ENCODE measurements at places on chromosomes 5 and 9. TPM values are rescaled to one million over a fixed set of nuclear protein-coding genes. Genes with fewer than 3 reads are reported as not detected.
A peak's percentile ranks its signal among the peaks of the same experiment; 100 is the strongest.

GRCh38 chr9:89635816-89636215 is 31.0 kb downstream of the GADD45G start:
- DNase-seq = no peak

DNA sequence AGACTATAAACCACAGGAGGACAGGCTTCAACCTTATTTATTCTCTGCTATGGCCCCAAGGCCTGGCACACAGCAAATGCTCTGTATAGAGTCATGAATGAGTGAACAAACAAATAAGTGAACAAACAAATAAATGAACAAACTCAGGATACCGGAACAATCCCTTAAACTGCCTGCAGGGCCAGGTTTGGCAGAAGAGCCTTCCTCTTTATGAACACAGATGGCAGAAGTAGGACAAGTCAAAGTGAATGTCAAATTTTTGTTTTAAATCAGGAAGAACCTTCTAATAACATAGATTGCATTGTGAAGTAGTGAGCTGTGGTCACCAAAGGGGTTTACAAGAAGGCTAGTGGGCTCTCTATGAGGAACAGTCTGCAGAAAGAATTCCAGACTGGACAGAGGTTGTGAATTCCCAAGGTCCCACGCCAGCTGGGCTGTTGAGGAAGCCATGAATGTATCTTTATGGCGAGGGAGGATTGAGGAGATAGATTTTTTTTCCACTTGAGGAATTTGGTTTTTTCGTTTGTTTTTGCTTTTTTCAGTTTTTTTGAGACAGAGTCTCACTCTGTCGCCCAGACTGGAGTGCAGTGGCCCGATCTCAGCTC is 30.3 kb upstream of the STING1 start:
- DNase-seq = no peak

- peak; percentile 73 for DNase-seq
Observed at GRCh38 chr9:137168904-137169856, 671 bp downstream of the LRRC26 start.

DNA sequence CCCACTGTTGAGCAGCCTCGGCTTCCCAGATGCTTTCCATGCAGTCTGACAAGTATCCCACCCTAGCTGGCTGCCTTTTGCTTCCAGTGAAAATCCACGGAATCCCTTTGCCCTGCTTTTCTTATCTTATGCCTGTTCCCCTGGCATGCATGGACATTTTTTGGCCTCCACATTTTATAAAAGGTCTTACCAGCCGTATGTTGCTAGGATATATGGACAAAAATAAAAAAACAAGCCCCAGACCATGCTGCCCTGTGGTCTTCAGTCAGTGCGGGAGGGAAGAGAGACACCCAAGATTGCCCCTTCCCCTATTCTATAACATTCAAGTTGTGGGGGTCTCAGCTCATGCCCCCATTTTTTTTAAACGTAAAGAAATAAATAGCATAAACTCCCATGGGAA is 129.6 kb downstream of the COL23A1 start:
- DNase-seq = no peak

- no peak for DNase-seq
Observed at GRCh38 chr5:177209610-177210009, 76.0 kb downstream of the NSD1 start.

DNA sequence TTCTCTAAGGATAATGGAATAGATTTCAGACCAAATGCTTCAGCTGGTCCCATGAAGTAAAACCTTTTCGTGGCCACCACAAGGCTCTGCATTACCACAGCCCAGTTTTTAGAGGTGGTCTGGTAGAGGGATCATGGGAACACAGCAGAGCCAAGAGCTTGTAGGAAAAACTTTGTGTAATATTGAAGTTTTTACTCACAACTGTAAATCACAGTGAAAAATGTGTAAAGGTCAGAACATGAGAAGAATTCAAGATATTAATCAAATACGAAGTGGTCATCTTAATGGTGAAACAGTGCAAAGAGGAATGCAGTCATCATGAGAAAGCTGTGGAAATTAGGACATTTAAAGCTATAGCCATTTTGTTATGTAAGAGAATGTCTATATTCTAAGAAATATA is 197.5 kb downstream of the NPR3 start:
- no peak for DNase-seq

DNA sequence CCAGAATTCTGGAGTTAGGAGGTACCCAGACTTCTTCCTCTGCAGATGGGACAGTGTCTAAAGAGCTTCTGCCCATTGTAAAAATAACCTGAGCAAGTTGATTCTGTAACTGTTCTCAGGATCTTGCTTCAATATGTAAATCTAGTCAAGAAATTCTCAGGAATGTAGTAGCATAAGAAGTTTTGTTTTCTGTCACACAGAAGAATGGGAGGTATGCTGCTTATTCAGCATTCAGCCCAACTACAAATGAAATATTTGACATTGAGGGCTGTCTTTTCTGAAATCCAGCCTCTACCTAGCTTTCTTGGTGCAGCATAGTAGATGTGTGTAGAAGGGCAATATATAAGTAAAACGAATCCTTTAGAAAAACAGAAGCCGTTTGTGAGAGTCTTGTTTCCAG is 13.8 kb downstream of the MACIR start:
- DNase-seq = no peak

GRCh38 chr5:116135344-116135743 is 50.5 kb downstream of the COMMD10 start:
- peak; percentile 14 for DNase-seq

- DNase-seq = no peak
Observed at GRCh38 chr9:76894198-76894597, 11.7 kb downstream of the PRUNE2 start.

DNA sequence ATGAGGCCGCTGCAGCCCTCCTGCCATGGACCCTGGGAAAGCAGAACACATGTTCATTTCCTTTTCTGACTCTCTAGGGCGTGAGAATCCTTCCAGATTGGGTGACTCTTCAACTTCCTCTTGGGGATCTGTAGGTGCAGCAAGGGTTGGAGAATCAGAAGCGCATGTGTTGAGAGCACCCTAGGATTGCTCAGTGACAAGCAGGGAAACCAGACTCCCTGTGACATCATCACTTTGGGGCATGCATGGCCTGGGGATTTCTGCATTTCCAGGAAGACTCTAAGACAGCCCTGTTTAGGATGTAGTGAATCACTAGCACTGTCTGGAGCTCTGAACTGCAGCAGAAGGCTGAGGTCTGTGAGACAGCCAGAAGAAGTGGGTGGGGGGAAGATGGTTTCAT is 15.1 kb upstream of the LCP2 start:
- DNase-seq = no peak

DNA sequence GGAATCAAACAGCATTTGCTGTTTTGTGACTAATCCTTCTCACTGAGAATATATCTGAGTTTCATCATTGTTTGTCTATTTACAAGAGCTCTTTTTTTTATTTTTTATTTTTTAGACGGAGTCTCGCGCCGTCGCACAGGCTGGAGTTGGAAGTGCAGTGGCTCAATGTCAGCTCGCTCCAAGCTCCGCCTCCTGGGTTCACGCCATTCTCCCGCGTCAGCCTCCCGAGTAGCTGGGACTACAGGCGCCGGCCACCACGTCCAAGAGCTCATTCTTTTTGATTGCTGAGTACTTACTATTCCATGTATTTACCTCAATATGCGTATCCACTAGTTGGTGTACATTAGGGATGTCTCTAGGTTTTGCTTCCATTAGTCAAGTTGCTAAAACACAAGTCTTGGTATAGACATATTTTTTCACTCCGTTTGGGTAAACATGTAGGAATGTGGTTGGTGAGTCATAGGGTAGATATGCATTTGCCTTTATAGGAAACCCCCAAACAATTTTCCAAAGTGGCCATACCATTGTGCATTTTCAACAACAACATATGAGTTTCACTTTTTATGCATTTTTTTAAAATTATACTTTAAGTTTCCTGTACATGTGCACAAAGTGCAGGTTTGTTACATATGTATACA is 1005.0 kb upstream of the CDH10 start:
- DNase-seq = no peak

GRCh38 chr5:17224858-17225511 is 7.6 kb downstream of the BASP1 start:
- no peak for DNase-seq

GRCh38 chr5:177319913-177320588 is 8.4 kb upstream of the MXD3 start:
- no peak for DNase-seq

DNA sequence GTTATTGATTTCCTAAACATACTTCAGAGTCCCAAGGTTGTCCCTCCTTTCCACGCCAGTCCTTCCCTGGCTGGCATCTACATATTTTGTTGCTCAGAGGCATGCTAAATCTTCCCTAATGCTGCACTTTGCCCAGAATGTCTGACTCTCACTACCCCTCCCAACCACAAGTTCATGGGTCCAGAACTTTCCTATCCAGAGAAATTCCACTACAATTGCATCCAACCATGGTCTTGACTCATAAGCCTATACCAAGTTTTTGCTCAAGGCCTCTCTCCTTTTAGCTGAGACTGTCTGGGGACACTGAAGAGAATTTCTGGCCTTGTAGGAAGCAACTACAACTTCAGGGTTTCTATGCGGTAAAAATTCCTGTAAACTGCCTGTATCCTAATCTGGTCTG is 206.3 kb downstream of the BNC2 start:
- no peak for DNase-seq

DNA sequence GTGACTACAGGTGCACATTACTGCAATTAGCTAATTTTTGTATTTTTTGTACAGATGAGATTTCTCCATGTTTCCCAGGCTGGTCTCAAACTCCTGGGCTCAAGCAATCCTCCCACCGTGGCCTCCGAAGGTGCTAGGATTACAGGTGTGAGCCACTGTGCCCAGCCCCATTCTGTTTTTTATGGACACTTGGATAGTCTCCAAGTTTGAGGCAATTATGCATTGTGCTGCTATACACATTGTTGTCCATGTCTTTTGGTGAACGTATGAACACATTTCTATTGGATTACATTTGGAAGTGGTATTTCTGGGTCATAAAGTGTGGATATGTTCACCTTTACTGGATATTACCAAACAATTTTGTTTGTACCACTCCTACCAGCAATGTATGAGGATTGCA is 22.4 kb upstream of the PLPP1 start:
- no peak for DNase-seq

- peak; percentile 78 for DNase-seq
Observed at GRCh38 chr5:150122158-150122510, 33.5 kb downstream of the PDGFRB start.

GRCh38 chr9:4849369-4849768 is 56.6 kb downstream of the RCL1 start:
- no peak for DNase-seq

GRCh38 chr5:66306105-66306843 is 162.2 kb downstream of the SREK1 start:
- DNase-seq = peak; percentile 84

DNA sequence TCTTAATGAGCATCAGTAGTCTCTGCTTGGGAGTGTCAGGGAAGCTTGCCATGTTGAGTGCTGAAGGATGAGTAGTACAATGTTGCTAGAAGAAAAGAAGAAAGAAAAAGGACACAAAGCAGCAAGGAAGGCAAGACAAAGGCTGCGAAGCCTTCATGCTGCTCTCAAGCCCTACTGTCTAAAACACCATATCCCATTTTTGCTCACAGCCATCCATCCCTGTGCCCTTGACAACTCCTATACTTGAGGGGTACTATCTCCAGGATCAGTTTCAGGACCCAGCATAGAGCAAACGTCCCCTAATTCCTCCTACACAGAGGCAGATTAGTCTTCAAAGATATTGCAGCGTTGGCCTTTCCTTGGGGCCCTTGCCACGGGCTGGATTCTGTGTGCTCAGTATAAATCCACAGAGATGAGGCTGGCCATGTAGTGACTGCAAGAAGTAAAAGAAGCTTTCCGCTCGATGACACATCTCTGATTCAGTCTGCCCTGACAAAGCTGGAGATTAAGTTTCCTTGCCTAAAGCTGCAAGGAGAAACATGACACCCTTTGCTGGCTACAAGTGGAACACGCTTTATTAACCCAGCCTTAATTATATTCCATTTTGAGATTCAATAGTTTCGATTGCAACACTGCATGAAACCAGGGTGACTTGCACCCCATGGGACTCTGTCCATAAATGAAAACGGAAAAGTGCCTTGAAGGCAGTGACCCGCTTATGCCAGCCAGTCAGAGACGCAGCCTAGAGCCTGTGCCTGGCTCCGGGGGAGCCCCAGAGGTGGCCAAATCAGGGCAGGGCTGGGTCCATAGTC is 304.6 kb downstream of the ACTL7B start:
- no peak for DNase-seq

DNA sequence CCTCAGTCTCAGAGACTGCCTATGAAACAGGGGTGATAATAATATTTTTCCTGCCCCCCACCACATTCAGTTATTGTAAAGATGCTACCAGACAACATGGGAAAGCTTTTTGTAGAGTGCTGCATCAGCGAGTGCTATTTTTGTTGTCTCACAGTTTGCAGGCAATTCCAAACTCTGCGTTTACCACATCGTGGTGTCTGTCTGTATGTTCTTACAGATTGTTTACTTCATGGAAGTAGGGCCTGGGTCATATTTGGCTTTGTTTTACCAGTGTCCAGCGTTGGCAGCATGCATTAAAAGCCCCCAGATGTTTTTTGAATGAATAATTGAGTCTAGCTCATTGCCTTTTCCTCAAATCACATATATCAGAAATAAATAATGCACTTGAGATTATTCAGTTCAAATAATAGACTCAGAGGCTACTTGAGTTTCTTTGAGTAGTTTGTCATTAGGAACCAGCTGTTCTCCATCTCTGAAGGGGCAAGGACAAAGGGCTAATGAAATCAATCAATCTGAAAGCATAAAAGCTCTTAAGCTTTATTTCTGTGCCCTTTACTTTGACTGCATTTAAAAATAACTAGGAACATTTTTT is 243.7 kb downstream of the CWC27 start:
- DNase-seq = no peak

DNA sequence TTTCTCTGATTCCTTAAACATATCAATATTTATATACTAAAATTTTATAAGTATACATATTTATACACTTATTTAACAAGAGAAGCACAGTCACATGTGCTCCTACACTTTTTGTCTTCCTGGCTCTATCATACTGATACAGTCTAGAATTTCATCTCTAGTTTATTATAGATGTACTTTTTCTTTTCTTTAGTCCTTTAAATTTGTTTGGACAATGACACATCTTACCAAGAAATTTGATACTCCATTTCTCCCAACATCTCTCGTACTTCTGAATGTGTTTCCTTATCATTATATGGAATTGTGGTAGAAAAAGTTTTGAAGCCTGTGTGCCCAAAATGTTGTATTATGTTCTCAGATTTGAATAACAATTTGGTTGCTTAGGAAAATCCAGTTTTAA is 104.6 kb downstream of the DMRT2 start:
- DNase-seq = no peak

GRCh38 chr9:111559000-111559610 is 34.1 kb downstream of the ZNF483 start:
- no peak for DNase-seq

Gene HAND1
- total RNA-seq = not detected

Gene CARD6
- 2.3 TPM for total RNA-seq

Gene ADGRD2
- total RNA-seq = not detected

Gene ANGPTL2
- total RNA-seq = 12.5 TPM

Gene IFNB1
- not detected for total RNA-seq

Gene SLC36A2
- total RNA-seq = not detected

Gene PCDHB11
- total RNA-seq = 1.3 TPM

Gene RRAGA
- 31.9 TPM for total RNA-seq

Gene C9
- not detected for total RNA-seq

Gene CCL21
- total RNA-seq = 51.3 TPM

Measured in stomach (tissue), 19 donors.